DMS79 (cell line): ENCODE measurements at places on chromosomes 1 and 21.
A peak's percentile ranks its signal among the peaks of the same experiment; 100 is the strongest.

GRCh38 chr21:45323487-45324311 is 36.0 kb upstream of the POFUT2 start:
- DNase-seq: no peak

DNA sequence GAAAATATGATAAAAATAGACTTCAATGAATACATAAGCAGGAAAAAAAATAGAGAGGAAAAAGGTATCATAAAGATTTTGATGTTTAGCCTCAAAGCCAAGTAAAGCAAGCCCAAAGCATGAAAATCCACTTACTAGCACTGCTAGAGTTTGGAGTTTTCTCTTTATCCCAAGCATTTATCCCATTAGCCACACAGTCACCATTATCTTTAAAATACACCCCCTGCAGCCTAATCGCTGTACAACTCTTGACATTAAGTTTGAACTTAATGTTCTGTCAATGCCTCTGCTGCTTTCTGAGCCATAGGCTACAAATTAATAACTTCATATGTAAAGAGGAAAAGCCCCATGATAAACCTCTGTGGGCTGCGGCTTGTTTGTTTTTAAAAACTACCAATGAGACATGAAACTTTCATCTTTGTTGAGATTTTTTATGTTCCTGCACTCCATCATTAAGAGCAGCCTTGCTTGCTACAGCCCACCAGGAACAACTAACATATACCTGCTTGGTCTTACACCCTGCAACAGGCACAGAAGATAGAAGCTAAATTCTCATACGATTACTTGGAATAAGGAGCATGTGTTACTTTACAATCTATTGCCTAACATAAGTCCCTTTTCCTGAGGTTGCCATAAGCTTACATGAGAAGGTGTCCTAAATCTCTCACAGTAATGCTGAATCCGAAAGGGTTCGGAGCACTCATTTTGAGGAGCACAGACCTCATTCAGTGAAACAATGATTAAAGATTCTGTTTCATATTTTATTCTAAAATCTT is 202.4 kb downstream of the SMYD3 start:
- DNase-seq: no peak

- DNase-seq: no peak
Measured at GRCh38 chr1:2289607-2290006, 61.5 kb downstream of the SKI start.

DNA sequence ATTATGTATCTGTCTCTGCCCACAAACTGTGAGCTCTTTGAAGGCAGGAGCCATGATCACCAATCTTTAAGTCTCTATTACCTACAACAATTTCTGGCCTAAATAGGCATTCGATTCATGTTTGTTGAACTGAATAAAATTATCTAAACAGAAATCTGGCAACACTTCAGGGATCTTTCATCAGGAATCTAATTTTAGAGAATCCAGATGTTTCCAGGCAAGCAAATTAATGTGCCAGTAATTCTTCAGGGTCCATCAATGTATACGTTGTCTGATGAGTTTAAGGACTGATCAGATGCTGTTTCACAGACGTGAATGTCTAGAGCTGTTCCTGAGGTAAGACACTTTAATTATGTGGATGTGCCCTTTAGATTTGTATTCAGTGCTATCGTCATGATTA is 524.4 kb downstream of the PTPRC start:
- DNase-seq: no peak

- peak; percentile 24 for DNase-seq
Measured at GRCh38 chr21:42010507-42011495, 641 bp upstream of the ZBTB21 start.

GRCh38 chr21:45952974-45953373 is 28.6 kb upstream of the COL6A1 start:
- DNase-seq: no peak

- DNase-seq: no peak
Measured at GRCh38 chr1:175207971-175208370, 15.4 kb upstream of the KIAA0040 start.

- no peak for DNase-seq
Measured at GRCh38 chr21:45741691-45742090, 98.2 kb downstream of the PCBP3 start.

- DNase-seq: no peak
Measured at GRCh38 chr1:167344112-167344511, 123.4 kb downstream of the POU2F1 start.

DNA sequence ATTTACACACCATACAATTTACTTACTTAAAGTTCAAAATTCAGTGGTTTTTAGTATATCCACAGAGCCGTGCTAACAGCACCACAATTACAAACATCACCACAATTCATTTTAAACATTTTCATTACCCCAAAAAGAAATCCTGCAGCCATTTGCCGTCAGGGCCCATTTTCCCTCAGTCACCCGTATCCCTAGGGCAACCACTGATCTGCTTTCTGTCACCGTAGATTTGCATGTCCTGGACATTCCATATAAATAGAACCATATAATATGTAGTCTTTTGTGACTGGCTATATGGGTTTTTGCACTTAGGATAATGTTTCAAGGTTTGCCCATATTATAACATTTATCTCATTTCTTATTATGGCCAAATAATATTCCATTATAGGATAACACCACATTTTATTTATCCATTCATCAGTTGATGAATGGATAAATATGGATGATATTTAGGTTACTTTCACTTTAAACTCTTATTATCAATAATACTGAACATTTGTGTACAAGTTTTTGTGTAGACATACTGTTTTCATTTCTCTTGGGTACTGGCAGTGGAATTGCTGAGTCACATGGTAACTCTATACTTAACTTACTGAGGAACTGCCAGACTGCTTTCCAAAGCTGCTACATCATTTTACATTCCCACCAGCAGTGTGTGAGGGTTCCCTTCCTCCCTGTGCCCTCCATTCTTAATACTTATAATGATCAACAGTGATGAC is 68.9 kb downstream of the ST3GAL3 start:
- no peak for DNase-seq

- DNase-seq: no peak
Measured at GRCh38 chr1:218751208-218751948, 406.2 kb downstream of the TGFB2 start.

DNA sequence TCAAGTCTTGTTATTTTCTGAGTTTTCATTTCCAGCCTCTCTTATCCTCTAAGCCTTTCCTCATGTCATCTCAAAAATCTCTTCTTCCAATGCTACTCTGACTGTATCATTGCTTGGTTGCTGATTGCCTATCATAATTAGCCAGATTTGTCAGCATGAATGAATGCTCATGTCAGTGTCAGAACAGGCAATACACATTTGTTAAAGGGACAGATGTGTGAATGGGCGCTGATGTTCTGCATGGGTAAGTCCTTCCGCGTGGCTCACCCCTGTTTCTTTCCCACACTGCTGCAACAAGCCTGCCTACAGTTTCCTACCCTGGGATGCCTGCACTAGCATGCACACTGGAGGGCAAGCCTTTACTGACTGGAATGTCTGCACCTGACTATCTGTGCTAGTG is 100.6 kb downstream of the RHOU start:
- no peak for DNase-seq

- DNase-seq: peak; percentile 18
Measured at GRCh38 chr1:44652445-44653106, 21.7 kb downstream of the TMEM53 start.

- DNase-seq: no peak
Measured at GRCh38 chr1:35856964-35857363, 26.0 kb upstream of the AGO1 start.

- DNase-seq: no peak
Measured at GRCh38 chr21:14353231-14353630, 29.7 kb downstream of the HSPA13 start.

GRCh38 chr1:206461602-206462455 is 8.4 kb upstream of the IKBKE start:
- peak; percentile 14 for DNase-seq

- no peak for DNase-seq
Measured at GRCh38 chr1:63914706-63915105, 140.9 kb downstream of the ROR1 start.

- DNase-seq: peak; percentile 12
Measured at GRCh38 chr1:113980110-113980509, 836 bp downstream of the OLFML3 start.

GRCh38 chr21:35674895-35675470 is 385.3 kb downstream of the SETD4 start:
- DNase-seq: no peak

DNA sequence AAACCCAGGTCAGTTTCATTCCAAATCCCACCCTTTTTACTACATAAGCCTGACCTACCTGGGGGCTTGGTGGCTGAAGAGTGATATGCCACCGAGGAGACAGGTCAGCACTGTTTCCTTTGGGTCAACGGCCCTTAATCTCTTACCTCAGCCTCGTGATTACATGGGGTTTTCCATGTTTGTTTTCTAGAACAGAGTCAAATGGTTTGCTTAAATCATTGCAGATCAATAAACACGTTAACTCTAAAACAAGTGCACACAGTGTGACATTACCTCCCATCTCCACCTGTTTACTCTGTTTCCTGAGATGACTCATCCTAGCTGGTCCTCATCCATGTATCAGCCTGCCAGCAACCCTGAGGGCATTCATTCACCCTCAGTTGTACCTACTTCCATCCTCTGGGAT is 40.8 kb upstream of the TP53BP2 start:
- DNase-seq: no peak

DNA sequence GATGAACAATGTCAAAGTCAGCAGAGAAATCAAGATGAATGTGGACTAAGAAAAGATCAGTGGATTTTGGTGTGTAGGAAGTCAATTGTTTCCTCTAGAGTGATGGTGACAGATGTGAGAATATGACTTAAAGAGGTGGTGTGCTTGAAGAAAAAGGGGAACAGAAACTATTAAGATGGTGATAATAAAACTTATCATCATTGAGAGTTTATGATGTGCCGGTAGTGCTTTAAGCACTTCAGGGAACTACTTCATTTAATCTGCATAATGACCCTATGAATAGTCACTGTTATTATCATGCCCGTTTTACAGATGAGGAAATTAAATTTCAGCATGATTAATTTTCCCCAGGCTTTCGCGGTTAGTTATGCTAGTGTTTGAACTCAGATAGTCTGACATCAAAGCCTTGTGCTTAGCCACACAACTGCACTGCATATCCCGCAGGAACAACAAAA is 246.9 kb upstream of the LRRC7 start:
- no peak for DNase-seq

DNA sequence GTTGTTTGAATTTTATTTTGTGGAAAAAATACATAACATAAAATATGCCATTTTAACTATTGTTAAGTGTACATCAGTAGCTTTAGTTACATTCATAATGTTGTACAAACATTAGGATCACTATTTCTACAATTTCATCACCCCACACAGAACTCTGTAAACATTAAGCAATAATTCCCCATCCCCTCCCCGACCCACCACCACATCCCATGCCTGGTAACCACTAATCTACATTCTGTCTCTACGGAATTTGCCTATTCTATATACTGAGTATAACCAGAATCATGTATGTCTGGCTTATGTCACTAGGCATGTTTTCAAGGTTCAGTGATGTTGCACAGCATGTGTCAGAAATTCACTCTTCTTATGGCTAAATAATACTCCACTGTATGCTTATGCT is 47.7 kb downstream of the CDC42BPA start:
- DNase-seq: no peak

- no peak for DNase-seq
Measured at GRCh38 chr21:40639616-40640194, 207.3 kb downstream of the DSCAM start.

DNA sequence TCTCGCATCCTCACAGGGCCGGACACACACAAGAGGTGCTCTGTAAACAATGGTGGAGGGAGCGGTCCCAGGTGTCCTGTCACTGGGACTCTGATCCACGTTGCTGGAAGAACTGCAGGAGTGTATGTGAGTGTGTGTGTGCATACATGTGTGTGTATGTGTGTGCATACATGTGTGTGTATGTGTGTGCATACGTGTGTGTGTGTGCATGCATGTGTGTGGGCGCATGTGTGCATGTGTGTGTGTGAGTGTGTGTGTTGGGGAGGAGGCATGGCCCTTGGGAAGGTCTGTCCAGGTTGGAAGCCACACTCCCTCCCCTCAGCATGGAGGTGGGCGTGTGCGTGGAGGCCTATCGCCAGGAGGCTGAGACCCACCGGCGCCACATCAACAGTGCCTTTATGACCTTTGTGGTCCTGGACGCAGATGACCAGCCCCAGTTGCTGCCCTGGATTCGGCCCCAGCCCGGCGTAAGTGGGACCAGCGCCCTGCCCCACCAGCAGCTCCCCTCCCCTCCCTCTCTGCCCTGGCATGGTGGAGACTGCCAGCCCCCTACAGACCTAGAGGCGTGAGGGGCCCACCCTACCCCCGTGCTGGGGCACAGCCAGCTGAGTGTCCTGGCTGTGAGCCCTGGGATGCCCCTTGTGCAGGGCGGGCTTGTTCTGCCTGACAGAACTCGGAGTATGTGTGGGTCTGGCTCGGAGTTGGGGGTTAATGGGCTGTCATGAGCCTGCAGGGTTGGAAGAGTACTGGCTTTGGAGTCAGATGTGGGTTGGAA is 22.2 kb downstream of the FAM151A start:
- no peak for DNase-seq

DNA sequence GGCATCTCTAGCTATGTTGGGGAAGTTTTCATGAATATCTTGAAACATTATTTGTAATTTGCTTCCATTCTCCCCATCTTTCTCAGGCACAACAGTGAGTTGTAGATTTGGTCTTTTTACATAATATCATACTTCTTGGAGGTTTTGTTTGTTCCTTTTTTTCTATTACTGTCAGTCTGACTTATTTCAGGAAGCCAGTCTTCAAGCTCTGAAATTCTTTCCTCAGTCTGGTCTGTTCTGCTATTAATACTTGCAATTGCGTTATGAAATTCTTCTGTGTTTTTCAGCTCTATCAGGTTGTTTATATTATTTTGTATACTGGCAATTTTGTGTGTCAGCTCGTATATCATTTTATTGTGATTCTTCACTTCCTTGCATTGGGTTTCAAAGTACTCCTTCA is 424.6 kb upstream of the PTBP2 start:
- DNase-seq: no peak

DNA sequence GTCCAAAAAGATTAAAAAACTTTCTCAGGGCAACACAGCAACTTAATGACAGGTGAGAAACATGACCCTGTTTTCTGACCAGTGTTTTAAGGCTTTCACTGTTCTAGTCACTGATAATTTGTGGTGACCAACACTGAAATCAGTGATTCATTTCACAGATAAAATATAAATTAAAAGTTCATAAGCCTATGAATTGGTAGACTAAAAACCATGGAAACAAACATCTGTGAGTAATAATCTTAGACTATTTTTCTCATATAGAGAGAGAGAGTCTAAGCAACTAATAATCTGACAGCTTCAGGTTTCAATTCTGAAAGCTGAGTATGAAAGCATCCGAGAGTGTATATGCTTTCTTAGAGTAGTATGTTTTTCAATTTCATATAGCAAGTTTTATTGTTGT is 536.9 kb downstream of the ADGRL2 start:
- DNase-seq: no peak
